ENCODE measurements at places on chromosomes 6 and 20. TPM values are rescaled to one million over a fixed set of nuclear protein-coding genes. Genes with fewer than 3 reads are reported as not detected.

DNA sequence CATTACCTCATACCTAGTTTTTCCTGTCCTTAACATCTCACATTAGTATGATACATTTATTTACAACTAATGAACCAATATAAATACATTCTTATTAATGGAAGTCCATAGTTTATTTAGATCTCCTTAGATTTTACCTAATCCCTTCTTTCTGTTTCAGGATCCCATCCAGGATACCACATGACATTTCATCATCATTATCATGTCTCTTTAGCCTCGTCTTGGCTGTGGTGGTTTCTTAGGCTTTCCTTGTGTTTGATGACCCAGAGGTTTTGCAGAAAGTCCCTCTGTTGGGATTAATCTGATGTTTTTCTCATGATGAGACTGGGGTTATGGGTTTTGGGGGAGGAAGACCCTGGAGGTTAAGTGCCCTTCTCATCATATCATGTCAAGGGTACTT, 89.3 kb upstream of the IYD start:
- no peak for DNase-seq

GRCh38 chr20:20946122-20946759, 159.9 kb downstream of the LINC00237 start:
- no peak for DNase-seq

- DNase-seq: no peak
These were observed 383.8 kb downstream of the TFAP2A start for GRCh38 chr6:10030942-10031537.

DNA sequence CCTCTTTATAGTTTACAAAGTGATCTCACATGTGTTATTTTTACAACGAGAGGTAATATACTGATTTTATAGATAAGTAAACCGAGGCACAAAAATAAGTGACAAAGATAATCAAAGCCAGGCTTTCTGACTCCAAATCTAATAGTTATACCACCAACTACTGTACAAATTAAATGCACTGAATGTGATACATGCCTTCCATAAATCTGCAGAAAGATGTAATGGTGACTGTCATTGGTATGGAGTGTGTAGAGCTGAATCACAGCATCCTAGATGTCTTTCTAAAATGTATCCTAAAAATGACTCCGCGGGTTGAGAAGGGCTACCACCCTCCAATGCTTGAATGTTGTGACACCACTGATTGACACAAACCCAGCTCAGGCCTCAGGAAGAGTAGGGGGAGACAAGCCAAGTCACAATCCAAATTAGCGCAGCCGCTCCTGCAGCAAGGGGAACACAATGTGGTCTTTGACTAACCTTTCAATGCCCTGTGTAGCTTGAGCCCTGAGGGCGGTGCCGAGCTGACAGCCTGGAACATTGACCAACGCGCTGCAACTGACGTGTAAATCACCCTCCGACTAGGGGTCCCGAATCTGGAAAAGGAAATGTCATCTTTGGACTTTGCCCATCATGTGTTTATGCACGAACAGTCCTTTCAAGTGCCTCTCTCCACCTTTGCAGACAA, 136.8 kb downstream of the OLIG3 start:
- no peak for DNase-seq

DNA sequence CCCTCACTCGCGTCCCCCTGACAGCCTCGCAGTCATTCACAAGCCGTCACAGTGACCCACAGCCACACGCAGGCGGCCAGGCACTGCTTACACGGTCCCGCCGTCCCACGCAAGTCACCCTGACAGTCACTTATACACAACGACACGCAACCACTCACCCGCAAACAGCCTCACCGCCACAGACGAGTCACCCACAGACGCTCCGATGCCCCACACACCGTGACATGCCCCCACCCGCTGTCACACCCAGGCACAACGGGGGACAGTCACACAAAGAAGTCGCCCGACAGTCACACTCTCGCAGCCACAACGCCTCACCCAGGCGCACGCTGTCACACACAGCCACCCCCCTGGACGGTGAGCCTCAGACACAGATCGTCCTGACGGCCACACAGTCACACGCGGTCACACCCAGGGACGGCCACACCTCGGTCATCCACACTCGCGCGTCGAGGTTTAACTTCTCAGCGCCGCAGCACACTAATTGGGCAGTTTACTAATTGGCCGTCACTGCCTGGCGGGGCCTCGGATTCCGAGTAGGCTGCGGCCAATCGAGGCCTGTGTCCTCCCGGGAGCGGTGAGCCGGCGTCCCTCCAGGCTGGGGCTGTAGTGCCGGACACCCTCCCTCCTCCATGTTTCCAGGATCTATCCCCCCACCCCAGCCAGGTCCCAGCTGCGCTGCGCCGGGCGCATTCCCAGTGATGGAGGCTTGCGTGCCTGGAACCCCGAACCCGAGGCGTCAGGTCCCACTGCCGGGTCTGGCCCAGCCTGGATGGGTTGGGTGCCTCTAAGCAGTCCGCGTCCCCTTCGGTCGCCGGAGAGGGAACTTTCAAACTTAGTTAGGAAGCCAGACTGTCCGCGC, 790 bp downstream of the TOX2 start:
- DNase-seq: no peak

DNA sequence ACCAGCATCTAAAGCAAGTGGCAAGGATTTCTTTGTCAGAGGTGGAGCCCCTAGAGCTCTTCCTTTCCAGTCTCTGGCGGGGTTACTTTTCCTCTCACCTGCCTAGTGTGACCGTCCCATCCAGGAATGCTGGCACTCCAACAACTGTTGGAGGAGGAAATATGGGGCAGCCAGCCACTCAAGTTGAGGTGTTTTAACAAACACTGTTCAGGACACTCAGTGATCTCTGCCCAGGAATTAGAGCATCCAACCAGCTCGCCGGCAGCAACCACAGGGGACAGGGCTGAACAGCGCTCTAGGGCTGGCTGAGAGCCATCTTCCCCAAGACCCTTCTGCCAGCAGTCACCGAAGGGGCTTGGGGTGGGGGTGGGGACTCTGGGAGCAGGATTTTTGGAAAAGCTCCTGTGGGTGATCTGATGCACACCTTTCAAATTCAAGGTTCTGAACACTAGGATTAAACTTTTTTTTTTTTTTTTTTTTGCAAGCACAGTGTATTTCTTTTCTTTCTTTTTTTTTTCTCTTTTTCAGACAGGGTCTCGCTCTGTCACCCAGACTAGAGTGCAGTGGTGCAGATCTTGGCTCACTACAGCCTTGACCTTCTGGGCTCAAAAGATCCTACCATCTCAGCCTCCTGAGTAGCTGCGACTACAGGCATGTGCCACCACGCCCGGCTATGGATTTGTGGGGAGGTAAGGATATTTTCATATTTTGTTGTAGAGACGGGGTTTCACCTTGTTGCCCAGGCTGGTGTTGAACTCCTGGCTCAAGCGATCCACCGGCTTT, 28.4 kb upstream of the KCNK16 start:
- no peak for DNase-seq

- no peak for DNase-seq
These were observed 5.2 kb downstream of the TFAP2C start for GRCh38 chr20:56634307-56634706.

GRCh38 chr6:167735084-167735950, 91.4 kb upstream of the AFDN start:
- no peak for DNase-seq

GRCh38 chr6:29726571-29727194, 3.4 kb downstream of the HLA-F start:
- DNase-seq: no peak

SAMD3 gene
- 1.9 TPM for total RNA-seq

All from left cardiac atrium (tissue), 4 donors.